ENCODE measurements at places on chromosomes 13 and 19.
A peak's percentile ranks its signal among the peaks of the same experiment; 100 is the strongest.

DNA sequence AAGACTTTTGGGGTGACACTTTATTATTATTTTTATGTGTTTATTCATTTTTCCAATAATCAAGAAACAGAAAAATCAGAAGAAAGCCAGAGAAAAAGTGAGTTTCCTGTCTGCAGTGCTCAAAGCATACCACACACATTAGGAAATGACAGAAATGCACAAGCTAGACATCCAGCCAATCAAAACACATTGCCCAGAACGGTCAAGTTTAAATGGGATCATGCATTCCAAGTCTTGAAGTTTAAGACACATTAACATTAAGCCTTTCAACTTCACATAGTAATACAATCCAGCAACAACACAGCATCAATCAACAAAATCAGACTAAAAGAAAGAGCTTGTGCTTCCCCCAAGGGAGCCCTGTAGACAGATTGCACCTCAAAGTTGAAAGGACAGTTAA, 28.7 kb upstream of the MEDAG start:
- DNase-seq = no peak

- peak; percentile 78 for DNase-seq
Observed at GRCh38 chr19:10565028-10565566, 713 bp downstream of the KRI1 start.

- DNase-seq = no peak
Observed at GRCh38 chr13:65540175-65540574, 1690.0 kb downstream of the PCDH9 start.

- DNase-seq = no peak
Observed at GRCh38 chr19:11251217-11251616, 11.1 kb downstream of the DOCK6 start.

GRCh38 chr19:40035996-40036395, 20.0 kb downstream of the ZNF780B start:
- no peak for DNase-seq

DNA sequence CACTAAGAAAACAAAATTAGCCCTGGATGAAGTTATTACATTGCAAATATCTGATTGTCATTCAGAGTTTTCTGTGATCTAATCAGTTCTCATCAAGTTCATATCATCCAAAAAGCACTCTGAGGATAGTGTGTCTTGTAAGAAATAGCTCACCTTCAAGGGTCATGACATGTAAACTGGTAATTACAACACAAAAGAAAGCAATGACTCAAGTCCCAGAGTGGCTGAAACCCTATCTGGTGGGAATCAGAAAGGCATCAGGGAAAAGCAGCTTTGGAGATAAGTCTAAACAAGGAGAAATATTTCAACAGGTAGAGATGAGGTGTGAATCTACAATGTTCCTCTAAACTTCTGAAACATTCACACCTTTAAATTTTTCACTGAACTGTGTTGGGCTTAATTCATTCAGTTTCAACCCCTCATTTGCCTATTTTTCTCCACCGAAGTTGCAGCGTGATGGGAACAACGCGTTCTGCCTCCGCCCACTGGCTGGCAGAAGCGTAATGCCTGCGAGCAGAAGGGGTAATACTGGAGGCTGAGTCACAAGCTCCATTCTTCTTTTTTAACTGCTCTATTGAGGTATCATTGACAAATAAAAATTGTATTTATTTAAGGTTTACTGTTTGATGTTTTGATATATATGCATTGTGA, 155.2 kb upstream of the IPO5 start:
- DNase-seq = no peak

GRCh38 chr19:45528149-45528743, 21.0 kb downstream of the VASP start:
- no peak for DNase-seq

DNA sequence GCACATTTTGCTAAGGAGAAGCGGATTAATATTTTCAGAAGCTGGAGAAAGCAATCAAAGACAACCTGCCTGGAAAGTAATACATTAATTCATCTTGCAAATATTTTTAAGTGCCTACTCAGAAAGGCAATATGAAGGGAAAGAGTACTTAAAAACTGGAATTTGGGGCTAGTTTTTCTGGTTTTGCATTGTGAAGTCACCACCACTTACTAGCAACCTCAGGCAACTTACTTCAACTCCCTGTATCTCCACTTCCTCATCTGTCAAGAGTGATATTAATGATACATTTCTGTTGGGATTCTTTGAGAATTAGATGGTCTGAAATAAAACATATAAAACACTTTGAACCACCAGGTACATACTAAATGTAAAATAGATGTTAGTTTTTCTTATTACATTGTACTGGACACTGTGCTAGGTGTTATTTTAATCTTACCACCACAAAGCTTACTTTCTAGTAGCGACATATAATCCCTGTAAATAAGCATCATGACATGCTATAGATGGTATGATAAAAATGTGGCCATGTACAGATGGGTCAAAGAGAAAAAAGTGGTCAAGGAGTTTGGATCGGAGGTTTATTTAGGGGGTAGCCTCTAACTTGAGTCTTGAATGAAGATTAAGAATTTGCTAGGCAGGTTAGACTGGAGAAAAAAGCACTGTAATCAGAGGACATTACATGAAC, 101.2 kb downstream of the SPRY2 start:
- DNase-seq = no peak

GRCh38 chr19:2385053-2385721, 25.1 kb downstream of the TMPRSS9 start:
- no peak for DNase-seq

DNA sequence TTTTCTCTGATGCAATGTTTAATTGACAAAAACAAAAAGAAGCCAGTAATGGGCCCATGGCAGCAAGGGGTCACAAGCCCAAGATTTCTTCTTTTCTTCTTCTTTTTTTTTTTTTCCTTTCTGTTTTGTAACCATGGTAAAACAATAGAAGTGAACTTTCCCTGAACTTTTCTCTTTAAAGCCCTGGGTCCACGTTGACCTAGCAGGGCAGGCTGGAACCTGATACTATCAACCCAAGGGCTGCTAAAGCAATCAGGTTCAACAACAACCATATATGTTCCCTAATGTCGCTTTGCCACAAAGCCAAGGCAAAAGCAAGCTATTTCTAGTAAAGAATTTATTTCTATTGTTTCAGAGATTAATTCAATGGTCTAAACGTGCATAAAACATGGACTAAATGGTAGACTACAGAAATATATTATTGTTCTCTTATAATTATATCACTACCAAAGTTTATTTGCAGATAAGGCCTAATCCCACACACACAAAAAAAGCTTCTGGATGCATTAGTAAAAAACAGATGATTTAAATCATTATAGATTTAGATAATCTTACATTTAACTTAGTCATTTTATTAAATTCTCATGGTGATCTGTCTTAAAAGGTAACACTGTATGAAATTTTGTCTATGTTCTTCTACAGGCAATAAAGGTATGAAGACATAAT, 153.9 kb downstream of the DACH1 start:
- DNase-seq = no peak

DNA sequence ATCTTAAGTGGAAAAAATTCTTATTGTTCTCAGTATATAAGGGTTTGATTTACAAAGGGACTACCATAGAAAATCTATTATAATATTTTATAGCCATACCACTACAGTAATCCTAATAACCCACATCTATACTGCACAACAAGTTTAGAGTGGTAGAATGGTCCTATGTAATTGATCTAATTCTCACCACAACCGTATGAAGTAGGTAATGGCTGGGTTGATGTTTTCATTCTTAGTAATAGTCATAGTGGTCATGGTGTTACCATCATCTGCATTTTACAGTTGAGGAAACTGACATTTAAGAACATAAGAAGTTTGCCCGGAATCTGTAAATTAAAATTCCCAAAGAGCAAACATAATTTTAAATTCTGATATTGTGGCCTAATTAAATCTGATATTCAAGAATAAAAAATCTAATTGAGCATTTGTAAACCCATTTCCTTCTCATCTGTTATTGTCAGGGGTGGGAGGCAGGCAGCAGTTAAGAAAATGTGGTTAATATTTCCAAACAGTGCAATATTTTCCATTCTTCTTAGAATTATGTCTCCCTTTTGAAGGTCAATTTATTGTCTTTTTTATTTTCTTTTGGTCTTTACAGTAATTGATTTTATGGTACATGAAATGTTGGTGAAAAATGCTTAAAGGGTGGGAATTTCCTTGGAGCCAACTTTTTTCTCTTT, 65.6 kb downstream of the DHRS12 start:
- no peak for DNase-seq

- no peak for DNase-seq
Observed at GRCh38 chr19:4517451-4518057, 732 bp downstream of the PLIN4 start.

- no peak for DNase-seq
Observed at GRCh38 chr19:18869023-18869618, 26.8 kb downstream of the CERS1 start.

DNA sequence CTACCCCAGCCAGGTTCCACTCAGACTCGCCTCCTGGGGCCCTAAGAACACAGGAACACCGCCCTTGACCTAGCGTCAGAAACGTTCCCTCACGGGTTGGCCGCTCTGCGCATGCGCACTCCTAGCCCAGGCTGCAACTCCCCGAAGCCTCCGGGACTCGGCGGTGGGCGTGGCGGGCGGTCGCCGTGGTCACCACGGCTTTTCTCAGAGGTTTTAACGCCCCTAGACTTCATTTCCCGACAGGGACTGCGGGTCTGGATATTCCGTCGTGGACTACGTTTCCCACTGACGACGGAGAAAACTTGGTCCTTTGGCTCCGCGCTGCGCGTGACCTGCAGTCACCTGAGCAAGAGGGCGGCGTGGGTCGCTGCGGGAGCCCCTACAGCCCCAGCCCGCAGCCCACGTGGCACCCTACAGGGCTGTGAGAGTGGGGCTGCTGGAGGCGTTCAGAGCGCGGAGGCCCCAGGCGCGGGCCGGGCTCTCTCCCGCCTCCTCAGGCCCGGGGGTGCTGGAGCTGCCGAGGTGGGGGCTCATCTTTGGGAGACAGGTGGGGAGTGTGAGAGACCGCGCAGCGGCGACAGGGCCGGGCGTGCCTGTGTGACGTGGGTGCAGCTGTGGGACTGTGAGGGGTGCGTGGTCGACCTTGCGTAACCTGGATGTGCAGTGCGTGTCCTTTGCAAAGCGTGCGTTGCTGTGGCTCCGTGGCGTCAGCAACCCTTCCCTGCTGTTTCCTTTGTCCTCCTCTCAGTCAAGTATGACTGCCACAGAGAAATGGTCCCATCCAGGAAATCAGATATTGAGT, 38.0 kb upstream of the ZNF573 start:
- DNase-seq = no peak

DNA sequence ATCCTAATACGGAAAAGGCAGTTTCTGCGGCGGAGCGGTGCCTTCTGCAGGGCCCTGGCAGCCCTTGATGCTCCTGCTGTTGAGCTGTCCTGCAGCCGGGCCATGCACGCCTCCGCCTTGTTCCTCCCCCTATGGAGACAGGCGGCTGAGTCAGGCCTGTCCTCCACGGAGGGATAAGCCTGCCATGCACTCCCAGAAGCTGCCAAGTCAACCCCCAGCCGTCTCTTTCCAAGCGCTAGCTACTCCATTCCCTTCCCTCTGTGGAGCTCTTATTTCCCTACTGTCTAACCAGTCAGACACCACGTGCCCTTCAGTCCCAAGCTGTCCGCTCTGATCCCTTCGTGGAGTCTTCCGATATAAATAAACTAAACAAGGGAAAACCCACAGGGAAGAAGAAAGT, 197.0 kb downstream of the COL4A1 start:
- DNase-seq = no peak

DNA sequence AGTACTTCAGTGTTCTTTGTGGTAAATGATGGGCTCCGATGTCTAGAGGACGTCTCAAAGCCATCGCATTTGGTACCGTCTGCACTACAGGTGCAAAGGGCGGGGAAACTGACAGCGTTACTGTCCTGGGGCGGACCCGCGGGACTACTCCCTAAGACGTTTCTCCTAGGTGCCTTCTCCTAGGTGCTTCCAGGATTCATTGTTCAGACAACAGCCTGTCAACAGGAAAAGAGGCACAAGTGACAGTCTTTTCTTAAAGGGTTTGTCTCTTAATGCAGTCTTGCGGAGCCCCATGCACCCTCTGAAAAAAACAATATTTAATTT, 1.4 kb downstream of the SERTM1 start:
- no peak for DNase-seq

- DNase-seq = no peak
Observed at GRCh38 chr19:16825312-16826052, 3.7 kb upstream of the SIN3B start.

DNA sequence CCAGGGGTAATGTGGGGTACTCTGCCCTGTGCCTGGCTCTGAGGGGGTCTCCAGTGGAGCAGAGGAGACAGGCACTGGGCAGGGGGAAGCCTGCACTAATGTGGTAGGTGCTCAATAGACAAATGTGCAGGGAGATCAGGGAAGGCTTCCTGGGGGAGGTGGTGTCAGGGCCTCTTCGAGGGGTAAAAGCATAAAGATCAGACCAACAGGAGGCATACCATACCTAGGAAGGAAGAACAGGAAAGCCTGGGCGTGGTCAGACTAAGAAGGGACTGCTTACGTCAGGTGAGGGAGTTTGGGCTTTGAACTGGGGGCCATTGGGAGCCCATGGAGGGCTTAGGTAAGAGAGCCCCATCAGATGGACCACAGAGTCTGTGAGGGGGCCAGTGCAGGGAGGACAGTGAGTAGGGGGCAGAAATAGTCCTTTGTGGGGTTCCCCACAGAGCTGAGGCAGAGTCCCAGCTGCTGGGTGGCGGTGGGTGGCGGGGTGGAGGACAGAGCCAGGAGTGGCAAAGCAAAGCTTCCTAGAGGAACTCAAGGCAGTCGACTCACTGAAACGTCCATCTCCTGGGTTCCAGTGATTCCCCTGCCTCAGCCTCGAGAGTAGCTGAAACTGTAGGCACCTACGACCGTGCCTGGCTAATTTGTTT, 8.8 kb downstream of the PRR36 start:
- peak; percentile 22 for DNase-seq

GRCh38 chr19:55251341-55252081, 7.3 kb downstream of the PPP6R1 start:
- DNase-seq = no peak

- DNase-seq = no peak
Observed at GRCh38 chr19:49502866-49503581, 6.8 kb downstream of the RPS11 start.

GRCh38 chr13:93227280-93227877, 772 bp downstream of the GPC6 start:
- DNase-seq = no peak

DNA sequence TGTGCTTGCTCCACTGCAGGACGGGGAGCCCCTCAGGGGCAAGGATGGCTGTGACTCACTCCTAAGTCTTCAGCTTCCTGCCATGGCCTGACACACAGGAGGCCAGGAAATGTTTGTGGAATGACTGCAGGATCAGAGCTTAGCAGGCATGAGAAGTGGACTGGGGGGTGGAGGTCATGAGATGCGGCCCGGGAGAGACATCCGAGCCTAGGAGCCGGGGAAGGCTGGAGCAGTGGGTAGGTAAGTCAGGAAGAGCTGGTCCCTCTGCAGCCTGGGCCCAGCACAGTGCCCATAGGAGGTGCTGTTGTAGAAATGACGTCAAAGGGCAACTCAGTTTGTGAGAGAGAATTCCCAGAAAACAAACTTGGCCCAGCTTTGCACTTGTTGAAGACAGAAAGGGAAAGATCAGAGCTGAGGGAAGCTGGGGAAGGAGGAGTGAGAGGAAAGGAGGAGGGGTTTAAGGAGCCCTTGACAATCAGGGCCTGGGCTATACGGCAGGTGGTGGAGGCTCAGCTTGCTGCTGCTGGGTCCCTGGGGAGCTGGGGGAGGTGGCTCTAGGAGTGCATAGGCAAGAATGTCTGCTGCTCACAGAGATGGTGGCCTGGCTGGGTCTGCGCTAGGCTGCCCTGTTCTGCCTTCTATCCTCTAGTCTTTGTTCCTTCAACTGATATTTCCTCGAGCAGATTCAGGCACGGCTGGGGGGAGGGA, 18.5 kb downstream of the POU2F2 start:
- no peak for DNase-seq

- no peak for DNase-seq
Observed at GRCh38 chr19:55552206-55552605, 6.9 kb upstream of the SBK3 start.

GRCh38 chr19:39237200-39238184, 7.3 kb downstream of the IFNL3 start:
- peak; percentile 51 for DNase-seq

Data from GM12892 (cell line).